GM12891 (cell line): ENCODE measurements at places on chromosomes 7 and 10.

GRCh38 chr7:101126651-101127459 is at the start of gene SERPINE1:
SERPINE1 (plus strand) TSS chr7:101127104; CDS start chr7:101128394, 1,290 bp downstream.
- peak; percentile 52 for DNase-seq

DNA sequence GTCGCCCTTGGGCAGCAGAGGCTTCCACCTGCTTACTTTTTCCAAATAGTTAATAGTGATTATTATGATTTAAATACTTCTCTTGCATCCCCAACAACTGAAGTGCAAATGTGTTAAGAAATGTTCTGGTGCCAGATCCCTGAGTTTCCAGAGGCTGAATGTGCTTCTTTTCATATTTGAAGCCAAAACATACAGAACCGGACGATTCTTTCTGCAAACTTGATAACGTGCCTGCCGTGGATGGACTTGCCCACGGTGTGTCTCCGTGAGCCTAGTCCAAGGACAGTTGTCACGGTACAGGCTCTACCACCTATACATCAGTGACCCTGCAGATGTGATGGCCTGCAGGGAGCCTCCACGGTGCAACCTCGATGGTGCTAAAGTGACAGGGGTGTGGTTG is 198.6 kb upstream of the LYZL2 start:
- DNase-seq, result no peak

DNA sequence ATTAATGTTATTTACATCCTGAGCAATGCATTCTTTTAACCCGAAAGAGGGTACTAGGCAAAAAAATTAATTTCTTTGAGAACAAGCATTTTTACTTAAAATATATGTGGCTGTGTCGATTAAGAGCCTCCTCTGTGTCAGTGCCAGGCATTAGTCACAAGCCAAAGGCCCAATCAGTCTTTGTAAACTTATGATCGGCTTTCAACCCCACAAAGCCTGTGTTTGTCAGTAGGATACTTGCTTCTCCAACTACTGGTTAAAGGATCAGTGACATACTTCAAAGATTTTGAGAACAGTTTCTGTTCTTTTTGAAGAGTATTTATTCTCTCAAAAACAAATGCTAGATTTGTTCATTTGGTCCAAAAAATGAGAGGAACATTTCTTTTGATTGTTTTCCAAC is 159.3 kb downstream of the NRCAM start:
- DNase-seq, result no peak

DNA sequence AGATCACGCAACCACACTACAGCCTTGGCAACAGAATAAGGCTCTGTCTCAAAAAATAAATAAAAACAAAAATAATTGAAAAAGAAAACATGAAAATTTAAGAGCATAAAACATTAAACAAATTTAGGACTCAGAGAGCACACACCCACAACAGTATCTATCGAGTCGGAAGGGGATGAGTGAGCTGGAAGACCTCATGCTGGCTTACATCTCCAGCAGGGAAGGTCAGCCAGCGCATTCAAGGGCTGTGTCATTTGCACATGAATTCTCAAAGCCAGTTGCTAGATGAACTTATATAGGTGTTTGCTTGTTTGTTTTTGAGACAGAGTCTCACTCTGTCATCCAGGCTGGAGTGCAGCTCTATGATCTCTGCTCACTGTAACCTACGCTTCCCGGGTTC is 50.3 kb downstream of the SRRM3 start:
- no peak for DNase-seq

DNA sequence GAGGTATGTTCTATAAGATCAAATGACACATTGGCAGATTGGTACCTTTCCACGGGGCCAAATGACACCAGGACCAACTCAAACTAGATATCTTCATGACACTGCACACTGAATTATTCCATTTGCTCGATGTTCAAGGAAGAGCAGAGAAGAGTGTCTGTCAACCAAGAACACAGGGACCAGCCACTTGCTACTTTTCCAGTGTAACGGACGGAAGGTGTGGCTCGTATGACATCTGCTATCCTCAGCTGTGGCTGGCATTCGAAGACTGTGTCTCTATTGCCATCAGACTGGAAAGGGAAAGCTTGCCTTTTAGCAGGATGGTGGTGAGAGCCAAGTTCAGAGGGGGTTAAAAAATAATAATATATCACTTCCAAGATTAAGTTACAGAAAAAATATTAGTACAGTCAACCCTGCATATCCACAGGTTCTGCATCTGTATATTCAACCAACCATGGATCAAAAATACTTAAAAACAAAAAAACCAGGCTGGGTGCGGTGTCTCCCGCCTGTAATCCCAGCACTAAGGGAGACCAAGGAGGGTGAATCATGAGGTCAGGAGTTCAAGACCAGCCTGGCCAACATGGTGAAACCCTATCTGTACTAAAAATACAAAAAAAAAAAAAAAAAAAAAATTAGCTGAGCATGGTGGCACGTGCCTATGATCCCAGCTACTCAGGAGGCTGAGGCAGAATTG is 237.1 kb downstream of the PRPF18 start:
- DNase-seq, result no peak
